ENCODE measurements at places on chromosomes 11 and 22. TPM values are rescaled to one million over a fixed set of nuclear protein-coding genes. Genes with fewer than 3 reads are reported as not detected.

Gene OR4D5
- total RNA-seq, result not detected

Gene TNNI2
- total RNA-seq, result not detected

Gene OR8D1
- not detected for total RNA-seq

- no peak overlapping the region for H3K27ac ChIP-seq
- H3K36me3 ChIP-seq, result peaks cover 6% of the 10 kb centered on the region
- no peak for DNase-seq
- H3K4me3 ChIP-seq, result no peak overlapping the region
- H3K27me3 ChIP-seq, result peaks cover 11% of the 10 kb centered on the region
Observed at GRCh38 chr11:125351033-125351867, 144.8 kb downstream of the FEZ1 start.

DNA sequence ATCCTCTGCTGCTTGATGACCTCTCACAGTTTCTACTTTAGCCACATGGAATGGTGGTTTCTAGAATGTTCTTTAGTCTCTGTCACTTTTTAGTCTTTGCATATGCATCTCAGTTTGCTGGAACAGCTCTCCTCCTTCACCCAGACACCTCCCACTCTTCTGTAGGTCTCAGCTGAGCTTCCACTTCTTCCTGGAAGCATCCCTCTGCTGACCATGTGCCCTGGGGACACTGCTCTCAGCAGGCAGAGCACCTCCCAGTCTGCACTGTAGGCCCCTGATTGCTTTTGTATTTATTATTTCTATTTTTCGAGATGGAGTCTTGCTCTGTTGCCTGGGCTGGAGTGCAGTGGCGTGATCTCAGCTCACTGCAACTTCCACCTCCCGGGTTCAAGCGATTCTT lies 84.0 kb downstream of the GRIK4 start:
- H3K27ac ChIP-seq, result peak overlapping the region; percentile 59
- H3K27me3 ChIP-seq, result peaks cover 14% of the 10 kb centered on the region
- no peak overlapping the region for H3K4me3 ChIP-seq
- H3K36me3 ChIP-seq, result no peaks in the 10 kb centered on the region

DNA sequence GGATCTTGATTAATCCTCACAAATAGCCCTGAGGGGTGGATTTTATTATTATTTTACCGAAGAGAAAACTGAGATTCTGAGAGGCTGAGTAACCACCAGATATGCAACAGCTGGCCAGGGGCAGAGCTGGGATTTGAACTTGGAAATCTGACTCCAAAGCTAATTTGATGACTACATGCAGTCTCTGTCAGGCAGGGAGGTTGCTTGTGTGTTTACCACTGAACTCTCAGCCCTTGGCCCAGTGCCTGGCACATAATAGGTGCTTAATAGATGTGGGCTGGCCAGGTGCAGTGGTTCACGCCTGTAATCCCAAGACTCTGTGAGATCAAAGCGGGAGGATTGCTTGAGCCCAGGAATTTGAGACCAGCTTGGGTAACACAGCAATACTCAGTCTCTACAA lies 121.7 kb upstream of the CRYBB3 start:
- H3K27me3 ChIP-seq, result no peaks in the 10 kb centered on the region
- DNase-seq, result no peak
- H3K4me3 ChIP-seq, result no peak overlapping the region
- no peaks in the 10 kb centered on the region for H3K4me1 ChIP-seq
- no peak overlapping the region for H3K27ac ChIP-seq

GRCh38 chr22:46336119-46337078 lies 885 bp downstream of the TRMU start:
- H3K4me3 ChIP-seq, result peak overlapping the region; percentile 98
- no peaks in the 10 kb centered on the region for H3K27me3 ChIP-seq
- H3K4me1 ChIP-seq, result peaks cover 18% of the 10 kb centered on the region
- no peak for DNase-seq
- H3K27ac ChIP-seq, result no peak overlapping the region
